ENCODE measurements at places on chromosomes 2 and 18. TPM values are rescaled to one million over a fixed set of nuclear protein-coding genes. Genes with fewer than 3 reads are reported as not detected.

BCL2 gene
- 8.8 TPM for polyA plus RNA-seq

GKN1 gene
- polyA plus RNA-seq: not detected

FAM210A gene
- 14.6 TPM for polyA plus RNA-seq

APOB gene
- 0.04 TPM for polyA plus RNA-seq

ANKRD30B gene
- polyA plus RNA-seq: 0.08 TPM

BZW1 gene
- 222 TPM for polyA plus RNA-seq

- DNase-seq: peak; percentile 39
Observed at GRCh38 chr2:43950383-43951008, 45.3 kb downstream of the LRPPRC start.

DNA sequence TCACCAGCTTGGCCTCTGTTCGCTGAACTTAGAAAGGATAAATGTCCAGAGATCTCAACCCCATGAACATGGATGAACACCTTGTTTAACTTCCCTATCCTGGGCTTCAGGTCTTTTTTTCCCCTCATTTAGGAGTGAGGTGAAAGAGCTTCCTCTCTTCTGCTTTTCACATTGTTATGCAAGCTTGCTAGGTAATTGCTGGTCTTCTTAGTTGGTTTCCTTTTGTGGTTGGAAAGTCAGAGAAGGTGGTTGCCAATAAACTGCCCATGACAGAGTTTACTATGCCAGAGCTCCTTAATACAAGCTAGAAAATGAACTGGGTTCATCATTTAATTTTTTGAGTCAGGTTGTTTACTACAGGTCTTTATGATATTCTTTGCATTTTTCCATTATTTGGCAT, 16.6 kb downstream of the SLC9A4 start:
- no peak for DNase-seq

GRCh38 chr18:35283923-35284794, 5.9 kb downstream of the ZSCAN30 start:
- no peak for DNase-seq

DNA sequence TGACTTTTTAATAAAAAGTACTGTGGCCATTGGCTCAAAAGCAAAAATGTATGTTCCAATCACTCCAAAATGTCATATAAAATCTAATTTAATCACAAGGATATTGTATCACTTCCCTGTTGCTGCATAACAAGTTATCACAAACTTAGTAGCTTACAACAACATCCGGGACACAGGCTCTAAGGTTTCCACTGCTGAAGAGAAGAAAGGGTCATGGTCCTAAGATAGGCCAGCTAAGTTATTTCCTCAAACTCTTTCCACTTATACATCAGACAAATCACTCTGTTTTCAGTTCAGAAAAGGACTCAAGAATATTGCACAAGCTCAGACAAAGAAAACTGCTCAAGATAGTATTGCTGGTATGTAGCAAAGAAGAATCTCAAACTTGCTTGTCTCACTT, 78.5 kb upstream of the SULT1C3 start:
- no peak for DNase-seq

DNA sequence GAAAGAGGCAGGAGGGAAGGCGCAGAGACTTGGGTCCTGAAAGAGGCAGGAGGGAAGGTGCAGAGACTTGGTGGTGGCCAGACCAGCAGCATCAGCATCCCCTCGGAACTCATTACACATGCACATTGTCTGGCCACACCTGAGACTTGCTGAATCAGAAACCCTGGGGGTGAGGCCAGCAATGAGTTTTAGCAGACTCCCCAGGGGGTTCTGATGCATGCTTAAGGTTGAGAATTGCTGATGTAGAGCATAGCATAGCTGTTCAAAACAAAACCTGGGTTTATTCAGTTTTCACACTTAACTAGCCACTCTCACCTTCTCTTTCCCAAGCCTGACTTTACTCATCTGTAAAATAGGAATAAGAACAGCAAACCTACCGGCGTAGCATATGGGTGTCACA, 122.9 kb downstream of the MRO start:
- no peak for DNase-seq

DNA sequence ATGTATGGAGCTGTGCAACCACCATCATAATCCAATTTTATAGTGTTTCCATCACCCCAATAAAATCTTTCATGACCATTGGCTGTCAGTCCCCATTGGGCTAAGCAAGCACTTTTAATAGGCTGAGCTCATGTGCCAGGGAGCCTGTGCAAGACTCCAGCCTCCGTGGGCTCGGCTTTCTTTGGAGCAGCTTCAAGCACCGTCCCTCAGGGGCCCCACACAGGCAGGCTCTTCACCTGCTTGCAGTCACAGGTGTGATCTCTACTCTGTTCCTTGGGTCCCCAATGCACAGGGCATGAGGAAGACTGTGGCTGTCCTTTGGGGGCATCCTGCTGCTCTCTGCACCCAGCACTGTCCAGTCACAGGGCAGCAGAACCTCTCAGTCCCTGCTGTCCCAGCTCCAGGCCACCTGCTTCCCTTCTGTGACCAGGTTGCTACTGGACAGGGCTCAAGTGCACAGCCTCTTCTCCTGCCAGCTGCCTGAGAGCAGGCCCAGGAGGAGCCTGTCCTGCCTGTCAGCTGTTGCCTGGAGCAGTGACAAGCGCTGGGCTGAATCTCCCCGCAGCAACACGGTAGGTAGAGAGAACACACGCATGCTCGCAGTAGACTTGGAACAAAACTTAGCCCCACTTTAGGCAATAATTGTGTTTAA, 40.7 kb upstream of the TMEM131 start:
- no peak for DNase-seq

- no peak for DNase-seq
Observed at GRCh38 chr2:18247282-18248110, 313.0 kb downstream of the RDH14 start.

- DNase-seq: no peak
Observed at GRCh38 chr2:156537141-156537540, 101.0 kb downstream of the GPD2 start.

DNA sequence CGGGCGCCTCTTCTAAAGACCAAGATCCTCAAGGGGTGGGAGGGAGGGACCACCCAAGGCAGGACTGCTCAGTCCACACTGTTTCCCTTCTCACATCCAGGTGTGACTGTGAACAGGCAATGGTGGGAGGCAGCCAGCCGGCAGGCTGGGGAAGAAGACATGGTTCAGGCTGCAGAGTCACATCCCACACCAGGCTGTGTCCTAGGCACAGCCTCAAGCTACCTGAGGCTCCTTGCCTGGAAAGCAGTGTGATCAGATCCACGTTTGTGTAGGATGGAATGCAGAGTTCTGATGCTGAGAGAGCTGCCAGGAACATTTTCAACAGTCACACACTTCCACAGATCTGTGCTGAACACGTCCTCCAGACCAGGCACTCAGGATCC, 16.4 kb downstream of the SLC66A2 start:
- no peak for DNase-seq

DNA sequence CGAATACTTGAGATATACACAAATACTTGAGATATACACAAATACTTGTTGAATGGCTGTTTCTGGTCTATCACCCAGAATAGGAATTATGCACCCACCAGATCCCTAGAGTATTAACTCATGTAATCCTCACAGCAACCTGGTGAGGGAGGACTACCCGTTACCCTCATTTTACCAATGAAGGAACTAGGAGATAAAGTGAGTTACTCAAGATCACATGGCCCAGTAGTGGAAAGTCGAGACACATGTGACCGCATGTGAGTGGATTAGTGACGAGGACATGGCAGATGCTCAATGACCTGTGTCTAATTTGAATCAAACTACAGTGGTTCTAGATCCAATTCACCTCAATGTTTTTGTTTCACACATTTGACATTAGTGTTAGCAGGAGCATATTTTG, 2.4 kb downstream of the MOGAT1 start:
- no peak for DNase-seq

DNA sequence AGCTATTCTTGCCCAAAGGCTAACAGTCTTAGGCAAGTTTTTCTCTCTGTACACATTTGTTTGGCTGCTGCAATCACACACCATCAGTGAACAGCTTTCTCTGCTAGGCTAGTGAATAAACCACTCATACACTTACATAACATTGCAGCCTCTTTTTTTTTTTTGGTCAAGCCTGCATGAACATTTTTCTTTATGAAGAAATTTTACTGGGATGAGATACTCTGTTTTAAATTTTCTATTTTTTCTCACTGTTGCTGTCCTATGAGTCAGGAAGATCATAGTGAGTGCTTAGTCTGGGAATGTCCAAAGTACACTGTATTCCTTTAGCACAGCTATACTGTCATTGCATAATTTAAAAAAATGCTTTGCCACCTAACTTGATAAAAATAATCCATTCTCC, 58.5 kb downstream of the ROCK1 start:
- no peak for DNase-seq

- no peak for DNase-seq
Observed at GRCh38 chr18:12754511-12754910, 51.7 kb downstream of the PSMG2 start.

- no peak for DNase-seq
Observed at GRCh38 chr18:22650247-22650646, 232.5 kb upstream of the CTAGE1 start.

DNA sequence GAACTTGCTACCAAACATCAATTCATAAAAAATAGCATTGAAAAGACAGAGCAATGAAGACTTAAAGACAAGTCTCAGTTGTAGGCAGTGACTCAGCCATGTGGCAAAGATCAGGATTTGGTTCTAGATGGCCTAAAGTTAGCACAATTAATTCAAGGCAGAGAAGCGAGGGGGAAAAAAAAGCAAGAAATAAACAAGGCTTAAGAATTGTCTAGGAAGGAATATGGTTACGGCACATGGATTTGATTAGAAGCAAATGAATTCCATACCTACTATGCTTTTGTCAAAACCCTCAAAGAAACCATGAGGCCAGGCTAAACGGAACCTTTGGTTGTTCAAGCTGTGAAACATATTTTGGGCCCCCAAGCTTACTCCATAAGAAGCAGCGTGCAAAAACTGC, 362.2 kb upstream of the KCNH7 start:
- no peak for DNase-seq

GRCh38 chr18:32607816-32608215, 137.1 kb upstream of the GAREM1 start:
- no peak for DNase-seq

DNA sequence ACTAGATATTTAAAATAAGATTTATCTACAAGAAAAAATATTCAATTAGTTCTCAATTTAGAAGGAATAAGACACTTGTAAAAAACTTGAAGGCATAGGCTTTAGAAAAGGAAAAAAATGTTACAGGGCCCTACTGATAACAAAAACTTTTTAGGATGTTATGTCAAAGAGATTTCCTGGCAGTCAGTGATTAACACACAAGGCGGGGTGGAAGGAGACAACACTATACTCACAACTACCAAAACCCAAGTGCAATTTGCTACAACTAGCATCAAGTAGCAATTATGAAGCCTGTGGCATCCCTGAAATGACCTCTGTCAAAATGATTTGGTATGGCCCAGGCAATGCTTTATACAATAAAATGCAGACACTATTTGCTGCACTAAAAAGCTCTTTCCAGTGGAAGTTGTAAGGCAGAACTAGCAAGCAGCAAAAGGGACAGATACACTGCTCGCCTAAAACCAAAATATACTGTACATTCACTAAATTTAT, 15.3 kb downstream of the STRN start:
- DNase-seq: no peak

- DNase-seq: no peak
Observed at GRCh38 chr2:23452853-23453420, 68.0 kb downstream of the KLHL29 start.

DNA sequence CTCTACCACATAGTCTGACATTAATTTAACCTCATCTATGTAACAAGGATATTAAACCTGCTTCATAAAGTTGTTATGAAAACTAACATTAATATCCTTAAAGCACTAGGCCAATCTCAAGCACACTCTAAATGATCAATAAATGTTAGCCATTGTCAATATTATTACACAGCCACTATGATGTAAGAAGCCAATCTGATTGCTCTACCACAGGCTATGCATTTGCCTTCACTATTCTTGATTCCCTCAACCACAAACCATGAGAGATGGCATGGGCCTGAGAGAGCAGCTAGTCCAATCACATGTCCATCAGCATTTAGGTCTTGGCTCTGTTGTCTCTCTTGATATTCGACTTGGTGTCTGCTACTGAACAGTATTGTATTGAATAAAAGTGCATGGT, 4.2 kb downstream of the SLC25A12 start:
- no peak for DNase-seq

DNA sequence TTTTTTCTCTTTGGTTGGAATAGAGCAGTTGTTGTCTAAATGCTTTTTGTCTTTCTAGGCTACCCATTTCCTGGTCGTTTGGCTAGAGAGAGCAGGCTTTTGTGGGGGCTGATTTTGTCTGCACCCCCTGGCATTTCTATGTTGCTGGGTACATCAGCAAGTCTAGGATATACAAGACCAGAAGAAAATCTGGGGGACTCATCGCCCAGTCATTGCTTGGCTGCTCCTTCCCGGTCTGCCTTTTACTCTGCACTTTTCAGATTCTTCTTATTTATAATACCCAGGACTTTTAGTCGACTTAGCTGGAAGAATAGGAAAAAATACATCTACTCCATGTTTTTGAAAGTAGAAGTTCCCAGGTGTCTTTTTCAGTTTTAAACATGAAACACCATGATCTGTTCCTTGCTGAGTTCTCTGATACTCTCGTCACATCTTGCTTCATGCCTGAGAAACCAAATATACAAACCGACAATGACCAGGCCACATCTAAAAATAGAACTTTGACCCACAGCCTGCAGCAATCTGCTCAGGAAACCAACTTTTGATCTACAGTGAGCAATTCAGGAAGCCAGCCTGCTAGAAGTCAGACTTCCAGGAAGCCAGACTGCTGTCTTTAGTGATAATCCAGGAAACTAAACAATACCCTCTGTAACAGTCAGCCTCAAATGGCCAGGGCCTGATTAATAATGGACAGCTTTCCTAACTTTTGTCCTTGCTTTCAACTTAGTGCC, 163.8 kb upstream of the MEX3C start:
- no peak for DNase-seq

GRCh38 chr18:3526421-3527354, 76.7 kb downstream of the TGIF1 start:
- DNase-seq: no peak

DNA sequence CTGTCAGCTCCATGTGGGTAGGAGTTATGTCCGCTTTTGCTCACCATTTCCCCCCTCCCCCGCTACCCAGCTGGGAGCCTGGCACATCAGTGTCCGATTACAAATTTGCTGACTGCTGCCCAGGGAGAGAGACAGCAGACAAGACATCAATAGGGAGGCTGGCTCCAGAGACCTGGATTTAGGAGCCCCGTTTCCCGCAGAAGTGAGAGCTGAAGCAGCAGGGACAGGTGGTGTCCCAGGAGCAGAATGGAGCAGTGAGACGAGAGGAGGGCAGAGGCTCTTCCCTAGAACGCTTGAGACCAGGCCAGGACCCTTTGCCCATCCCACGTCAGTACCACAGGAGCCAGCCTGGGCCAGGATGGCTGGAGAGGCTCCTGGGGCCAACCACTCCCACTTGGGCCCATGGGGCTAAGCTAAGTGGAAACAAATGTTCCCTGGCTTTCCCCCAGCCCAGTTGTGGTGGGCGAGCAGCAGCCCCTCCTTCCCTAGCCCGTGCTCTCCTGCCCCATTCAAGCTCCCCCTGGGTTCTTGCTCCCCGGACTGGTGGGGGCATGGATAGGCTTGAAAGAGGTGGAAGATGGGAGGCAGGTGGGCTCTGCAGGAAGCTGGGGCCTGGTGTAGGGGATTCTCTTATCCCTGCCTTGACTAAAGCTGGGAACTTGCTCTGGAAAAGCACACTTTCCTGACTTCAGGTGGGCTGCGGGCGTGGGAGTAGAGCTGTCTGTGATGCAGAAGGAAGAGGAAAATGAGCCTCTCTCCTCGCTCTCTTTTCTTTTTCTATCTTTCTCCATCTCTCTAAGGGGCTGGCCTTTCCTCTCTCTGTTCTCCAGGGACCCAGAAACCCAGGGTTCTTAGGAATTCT, 4.1 kb upstream of the WNT6 start:
- no peak for DNase-seq

- DNase-seq: no peak
Observed at GRCh38 chr18:44761812-44762211, 81.1 kb downstream of the SETBP1 start.

Data from right lung (tissue), 10 donors.